NCI-H345 (cell line): ENCODE measurements at places on chromosomes 7 and 10.

DNA sequence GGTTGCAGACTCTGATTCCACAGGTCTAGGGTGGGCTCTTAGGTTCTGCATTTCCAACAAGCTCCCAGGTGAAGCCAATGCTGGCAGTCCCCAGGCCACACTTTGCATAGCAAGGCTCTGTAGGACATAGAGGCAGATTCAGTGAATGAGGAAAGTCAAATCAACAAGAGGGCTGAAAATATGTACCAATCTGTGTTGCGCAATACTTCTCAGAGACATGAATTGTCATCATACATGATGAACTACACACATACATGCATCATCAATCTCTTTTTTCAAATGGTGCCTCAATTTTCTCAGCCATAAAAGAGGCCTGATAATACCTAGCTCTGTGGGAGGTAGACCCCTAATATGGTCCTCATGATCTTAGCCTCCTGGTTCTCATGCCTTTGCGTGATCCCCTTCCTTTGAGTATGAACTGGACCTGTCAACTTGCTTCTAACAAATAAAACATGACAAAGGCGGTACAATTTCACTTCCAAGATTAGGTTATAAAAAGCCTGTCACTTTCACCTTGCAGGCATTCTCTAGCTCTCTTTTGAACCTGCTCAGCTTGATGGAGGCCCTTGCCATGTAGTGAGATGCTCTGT is 49.0 kb downstream of the PIK3CG start:
- no peak for DNase-seq

GRCh38 chr10:80503584-80504157 is 34.0 kb upstream of the SH2D4B start:
- no peak for DNase-seq

DNA sequence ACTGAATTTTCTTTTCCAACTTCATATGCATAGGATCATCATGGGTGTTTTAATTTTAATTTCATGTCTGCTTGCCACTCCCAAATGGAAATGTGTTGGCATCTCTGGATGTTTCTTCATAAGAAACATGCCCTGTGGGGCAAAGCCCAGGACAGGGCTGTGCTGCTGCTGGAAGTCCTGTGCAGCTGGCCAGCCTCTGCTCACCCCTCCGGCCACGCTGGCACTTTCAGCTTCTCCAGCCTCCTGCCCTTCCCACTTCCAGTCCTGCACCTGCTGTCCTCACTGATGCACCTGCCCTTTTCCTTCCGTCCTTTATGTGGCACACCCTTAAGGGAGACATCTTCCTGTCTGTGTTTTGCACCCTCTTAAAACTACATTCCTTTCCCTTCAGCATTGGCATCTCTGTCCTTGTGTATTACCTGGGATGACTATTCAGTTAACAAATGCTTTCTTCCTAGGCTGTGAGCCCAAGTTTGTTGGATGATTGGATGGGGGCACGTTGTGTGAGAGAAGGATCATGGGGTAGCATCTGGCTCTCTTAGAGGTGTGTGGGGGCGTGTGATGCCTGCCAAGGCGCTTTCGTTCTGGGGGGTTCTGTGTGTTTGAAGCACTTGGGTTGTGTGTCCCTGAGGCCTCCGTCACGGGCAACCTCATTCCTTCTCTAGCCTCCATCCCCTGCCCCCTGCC is 56.8 kb downstream of the TCF7L2 start:
- no peak for DNase-seq

DNA sequence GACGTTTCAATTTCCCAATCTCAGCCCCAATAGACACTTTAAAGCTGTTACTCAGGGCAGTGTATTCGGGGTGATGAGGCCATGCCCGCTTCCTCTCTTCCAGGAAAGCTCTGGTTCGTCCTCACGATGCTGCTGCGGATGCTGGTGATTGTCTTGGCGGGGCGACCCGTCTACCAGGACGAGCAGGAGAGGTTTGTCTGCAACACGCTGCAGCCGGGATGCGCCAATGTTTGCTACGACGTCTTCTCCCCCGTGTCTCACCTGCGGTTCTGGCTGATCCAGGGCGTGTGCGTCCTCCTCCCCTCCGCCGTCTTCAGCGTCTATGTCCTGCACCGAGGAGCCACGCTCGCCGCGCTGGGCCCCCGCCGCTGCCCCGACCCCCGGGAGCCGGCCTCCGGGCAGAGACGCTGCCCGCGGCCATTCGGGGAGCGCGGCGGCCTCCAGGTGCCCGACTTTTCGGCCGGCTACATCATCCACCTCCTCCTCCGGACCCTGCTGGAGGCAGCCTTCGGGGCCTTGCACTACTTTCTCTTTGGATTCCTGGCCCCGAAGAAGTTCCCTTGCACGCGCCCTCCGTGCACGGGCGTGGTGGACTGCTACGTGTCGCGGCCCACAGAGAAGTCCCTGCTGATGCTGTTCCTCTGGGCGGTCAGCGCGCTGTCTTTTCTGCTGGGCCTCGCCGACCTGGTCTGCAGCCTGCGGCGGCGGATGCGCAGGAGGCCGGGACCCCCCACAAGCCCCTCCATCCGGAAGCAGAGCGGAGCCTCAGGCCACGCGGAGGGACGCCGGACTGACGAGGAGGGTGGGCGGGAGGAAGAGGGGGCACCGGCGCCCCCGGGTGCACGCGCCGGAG is 2.6 kb downstream of the GJD4 start:
- DNase-seq = peak; percentile 5

GRCh38 chr10:43903451-43903850 is 254.8 kb upstream of the ZNF32 start:
- no peak for DNase-seq

DNA sequence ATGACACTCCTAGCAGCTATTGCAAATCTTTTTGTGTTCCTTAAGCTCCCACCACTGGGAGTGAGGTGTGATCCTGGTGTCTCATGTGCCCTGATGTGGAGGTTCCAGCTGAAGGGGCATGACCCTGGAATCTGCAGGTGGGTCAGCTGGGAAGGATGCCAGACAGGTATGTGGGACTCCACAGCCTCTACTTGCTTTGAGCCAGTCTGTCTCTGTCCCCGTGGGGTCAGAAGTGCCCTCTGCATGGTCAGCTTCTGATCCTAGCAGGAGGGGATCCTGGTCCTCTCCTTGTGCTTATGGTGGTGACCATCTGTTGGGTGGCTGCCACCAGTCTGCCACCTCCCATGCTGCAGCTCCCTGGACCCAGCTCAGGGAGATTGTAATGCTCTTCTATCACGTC is 51.1 kb upstream of the COMTD1 start:
- DNase-seq = no peak

- no peak for DNase-seq
Measured at GRCh38 chr7:157076466-157076865, 62.3 kb upstream of the UBE3C start.

DNA sequence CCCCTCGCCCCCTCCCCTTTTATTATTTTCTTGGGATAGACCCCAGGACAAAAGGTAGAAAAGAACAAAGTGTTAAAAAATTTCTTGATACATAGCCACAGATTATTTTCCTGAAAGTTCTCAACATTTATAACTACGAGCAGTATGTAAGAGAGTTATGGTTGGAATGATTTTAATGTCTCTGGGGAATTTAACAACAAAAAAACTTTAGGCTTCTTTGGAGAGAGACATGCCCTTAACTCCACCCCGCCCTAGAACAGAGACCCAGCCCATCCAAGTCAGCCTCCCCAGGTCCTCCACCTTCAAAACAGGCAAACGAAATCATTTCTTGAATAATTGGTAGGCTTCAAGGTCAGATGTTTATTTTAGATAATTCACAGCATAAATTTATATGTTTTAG is 97.1 kb downstream of the TCF7L2 start:
- no peak for DNase-seq

- DNase-seq = peak; percentile 94
Measured at GRCh38 chr7:108455998-108456677, at the start of gene NRCAM. Gene NRCAM, minus strand, starts transcription at chr7:108456436. Its CDS starts 216,372 bp downstream, at chr7:108240064.

GRCh38 chr10:12902135-12902572 is 99.4 kb downstream of the CCDC3 start:
- peak; percentile 50 for DNase-seq

DNA sequence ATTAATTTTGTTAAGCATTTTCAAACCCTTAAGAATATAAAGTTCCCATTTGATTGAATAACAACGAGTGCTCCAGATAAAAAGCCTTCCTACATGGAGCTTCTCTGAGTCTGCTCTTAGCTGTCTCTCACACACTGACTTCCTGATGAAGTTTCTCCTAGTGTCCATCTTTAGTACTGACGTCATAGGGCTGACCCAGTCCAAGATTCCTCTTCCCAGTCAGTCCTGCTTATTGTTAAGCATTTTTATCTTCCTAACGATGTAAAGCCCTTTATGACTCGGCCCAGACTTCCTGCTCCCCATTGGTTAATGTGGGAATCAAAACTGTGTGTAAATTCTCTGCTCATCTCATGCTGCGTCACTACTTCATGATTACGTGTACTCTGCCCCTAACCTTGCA is 398.8 kb downstream of the TFEC start:
- no peak for DNase-seq

- DNase-seq = peak; percentile 77
Measured at GRCh38 chr10:34319197-34319846, 495.8 kb downstream of the PARD3 start.

DNA sequence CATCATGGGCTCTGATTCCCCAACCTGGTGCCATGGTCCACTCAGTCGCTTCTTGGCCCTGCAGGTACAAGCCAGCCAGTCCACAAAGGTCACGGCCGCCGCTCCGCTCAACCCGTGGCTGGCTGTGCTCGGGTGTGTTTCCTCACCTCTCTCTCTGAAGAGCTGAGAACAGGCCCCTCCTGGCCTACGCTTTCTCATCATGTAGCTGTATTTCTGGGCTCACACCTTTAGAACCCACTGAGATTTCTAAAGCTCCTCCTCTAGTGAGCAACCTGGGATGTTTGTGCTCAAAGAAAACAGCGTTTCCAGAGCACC is 30.2 kb downstream of the PTPRN2 start:
- no peak for DNase-seq

- no peak for DNase-seq
Measured at GRCh38 chr7:115276791-115277190, 354.9 kb downstream of the MDFIC start.

DNA sequence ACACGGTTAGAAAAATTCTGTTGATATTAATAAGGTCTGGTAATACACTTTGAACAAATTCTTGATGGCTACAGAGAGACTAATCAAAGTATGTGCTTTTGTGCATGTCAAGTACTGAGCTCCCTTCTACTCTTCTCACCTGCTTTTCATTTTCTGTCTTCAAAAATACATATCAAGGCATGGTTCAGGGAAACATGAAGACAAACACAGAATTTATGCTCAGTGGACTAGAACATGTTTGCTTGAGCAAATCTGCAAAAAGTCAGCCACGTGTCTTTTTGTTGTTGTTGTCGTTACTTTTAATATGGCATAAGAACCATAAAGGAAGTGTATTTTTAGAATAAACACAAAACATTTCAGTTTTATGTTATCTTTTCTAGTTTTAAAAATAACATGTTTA is 21.9 kb downstream of the CDK13 start:
- DNase-seq = no peak

DNA sequence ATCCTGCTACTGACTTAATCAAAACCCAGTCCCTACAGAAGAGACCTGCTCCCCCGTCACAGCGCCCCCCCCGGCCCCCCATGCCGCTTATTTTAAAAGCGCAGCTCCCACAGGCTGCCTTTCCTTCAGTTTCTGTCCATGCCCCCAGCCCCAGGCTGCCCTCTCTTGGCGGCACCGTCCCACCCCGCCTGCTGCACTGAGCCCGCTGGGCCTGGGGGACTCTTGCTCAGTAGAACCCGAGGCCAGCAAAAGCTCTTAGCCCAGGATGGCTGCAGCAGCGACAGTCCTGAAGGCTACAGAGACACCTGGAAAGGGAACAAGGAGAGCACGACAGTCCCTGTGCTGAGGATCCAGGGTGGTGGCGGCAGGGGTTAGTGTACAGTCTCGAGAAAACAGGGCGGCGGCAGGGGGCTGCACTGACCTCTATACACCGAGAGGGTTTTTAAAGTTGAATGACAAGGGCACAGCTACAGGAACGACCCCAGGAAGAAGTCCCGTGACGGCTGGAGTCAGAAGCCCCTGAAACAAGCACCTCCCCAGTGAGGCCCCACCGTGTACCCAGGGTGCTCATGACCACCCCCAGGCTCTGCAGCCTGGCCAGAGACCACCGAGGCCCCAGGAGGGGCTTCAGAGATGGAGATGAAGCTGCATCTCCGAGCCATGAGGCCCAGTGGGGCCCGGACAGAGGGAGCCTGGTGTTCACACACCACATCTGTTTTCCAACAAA is 54.4 kb downstream of the ZRANB1 start:
- no peak for DNase-seq

DNA sequence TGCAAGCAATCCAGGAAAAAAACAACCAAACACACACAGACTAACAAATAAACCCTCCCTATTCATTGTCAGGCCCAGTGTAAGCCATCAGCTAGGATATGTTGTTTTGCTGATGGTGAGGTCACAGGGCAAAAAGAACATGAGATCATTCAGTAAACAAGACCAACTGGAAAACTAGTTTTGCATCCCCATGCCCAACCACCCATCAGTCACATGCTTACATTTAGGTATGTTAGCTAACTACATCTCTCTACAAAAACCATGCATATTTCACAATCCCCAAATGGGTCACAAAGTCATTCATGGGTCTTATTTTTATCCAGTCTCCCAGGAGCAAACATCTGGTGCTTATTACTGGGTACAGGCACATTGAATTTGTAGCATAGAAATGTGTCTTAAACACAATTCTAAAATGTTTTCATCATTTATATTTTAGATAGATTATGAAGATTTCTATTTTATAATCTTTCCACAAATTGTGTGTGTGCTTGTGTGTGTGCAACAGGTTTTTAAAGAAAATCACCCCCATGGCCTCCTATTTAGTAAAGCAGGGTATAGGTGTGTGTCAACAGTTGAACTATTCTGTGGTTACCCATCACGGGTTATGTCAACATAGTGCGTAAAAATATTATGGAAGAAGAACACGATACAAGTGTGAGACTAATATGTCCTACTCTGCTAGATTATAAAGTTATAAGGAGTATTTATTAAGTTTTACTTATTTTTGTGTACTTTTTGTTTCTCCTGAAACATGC is 103.8 kb upstream of the AKR1E2 start:
- no peak for DNase-seq

- DNase-seq = no peak
Measured at GRCh38 chr10:47378183-47378510, 5.9 kb downstream of the ZNF488 start.
